Activated T-cell treated with anti-CD3 and anti-CD28 coated beads for 48 hours (primary cell): ENCODE measurements at places on chromosomes 6 and 20.

DNA sequence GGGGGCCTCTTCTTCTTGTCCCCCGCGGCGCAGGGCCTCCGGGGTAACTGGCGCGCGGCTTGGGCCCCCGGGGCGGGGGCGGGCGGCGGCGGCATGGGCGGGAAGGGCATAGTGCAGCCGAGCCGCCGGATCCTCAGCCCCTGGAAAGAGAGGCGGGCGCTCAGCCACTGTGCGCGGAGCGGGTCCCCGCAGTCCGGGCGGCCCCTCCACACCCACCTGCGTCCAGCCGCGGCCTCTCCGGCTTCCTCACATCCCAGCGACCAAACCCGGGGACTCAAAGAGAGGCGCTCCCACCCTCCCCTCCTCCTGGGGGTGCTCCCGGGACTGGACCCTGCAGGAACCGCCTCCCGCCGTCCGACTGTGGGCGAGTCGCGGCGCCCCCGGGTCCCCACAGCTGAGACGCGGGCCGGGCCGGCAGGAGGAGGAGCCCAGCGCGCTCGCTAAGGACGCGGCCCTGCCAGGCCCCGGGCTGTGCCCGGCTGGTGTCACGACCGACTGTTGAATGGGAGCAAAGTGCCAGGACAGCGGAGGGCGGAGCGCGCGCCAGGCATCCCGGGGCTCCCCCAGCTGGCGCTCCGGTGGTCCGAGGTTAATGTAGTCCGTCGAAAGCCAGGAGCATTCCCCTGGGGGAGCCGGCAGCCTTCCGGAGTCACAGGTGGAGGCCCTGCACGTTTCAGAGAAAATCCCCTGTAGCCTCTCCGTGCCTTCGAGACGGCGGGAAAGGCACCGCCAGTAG lies at the start of gene PRR18:
TSS of gene PRR18 (minus strand) at position 360 of the 736 bp plus-strand sequence. CDS start at position 110, 250 bp downstream.
- no peak for DNase-seq

- no peak for DNase-seq
Observed at GRCh38 chr6:122322824-122323223, 76.6 kb upstream of the HSF2 start.

DNA sequence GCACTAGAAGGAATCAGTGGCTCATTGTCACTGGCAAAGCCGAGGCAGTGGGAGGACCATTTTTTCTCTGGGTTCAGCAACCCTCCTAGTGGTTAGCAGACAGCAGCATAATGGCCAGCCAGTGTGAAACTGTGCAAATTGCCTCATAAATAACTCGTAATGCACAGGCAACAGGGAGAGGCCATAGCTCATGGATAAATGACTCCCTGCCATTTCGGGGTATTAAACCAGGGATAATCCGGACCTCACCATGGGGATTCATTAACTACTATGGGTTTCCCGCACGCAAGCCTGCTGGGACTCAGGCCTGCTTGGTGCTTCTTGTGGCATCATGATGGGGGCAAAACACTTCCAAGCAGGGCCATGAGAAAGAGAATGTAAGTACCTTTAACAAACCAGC lies 158.2 kb upstream of the CHD6 start:
- DNase-seq = no peak

GRCh38 chr20:62370115-62370806 lies 3.1 kb upstream of the LAMA5 start:
- DNase-seq = peak; percentile 56

DNA sequence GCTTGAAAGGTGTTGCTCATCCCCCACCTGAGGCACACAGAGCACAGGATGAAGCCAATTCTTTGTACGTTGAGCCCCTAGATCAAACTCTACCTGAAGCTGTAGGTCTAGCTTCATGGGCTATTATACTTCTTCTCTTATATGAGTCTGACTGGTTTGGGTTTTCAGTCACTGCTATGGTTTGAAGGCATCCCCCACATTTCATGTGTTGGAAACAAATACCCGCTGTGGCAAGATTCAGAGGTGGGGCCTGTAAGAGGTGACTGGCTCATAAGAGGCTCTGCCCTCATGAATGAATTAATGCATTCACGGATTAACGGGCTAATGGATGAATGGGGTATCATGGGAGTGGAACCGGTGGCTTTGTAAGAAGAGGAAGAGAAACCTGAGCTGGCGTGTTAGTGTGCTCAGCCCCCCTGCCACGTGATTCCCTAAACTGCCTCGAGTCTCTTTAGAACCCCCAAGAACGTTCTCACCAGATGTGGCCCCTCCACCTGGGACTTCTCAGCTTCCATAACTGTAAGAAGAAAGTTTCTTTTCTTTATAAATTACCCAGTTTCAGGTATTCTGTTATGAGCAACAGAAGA lies 39.2 kb downstream of the PREX1 start:
- DNase-seq = no peak

- DNase-seq = no peak
Observed at GRCh38 chr6:165488624-165489295, 174.3 kb downstream of the PDE10A start.

GRCh38 chr20:8330319-8330784 lies 198.3 kb downstream of the PLCB1 start:
- DNase-seq = no peak

- no peak for DNase-seq
Observed at GRCh38 chr6:42507195-42507594, 55.5 kb upstream of the TRERF1 start.

DNA sequence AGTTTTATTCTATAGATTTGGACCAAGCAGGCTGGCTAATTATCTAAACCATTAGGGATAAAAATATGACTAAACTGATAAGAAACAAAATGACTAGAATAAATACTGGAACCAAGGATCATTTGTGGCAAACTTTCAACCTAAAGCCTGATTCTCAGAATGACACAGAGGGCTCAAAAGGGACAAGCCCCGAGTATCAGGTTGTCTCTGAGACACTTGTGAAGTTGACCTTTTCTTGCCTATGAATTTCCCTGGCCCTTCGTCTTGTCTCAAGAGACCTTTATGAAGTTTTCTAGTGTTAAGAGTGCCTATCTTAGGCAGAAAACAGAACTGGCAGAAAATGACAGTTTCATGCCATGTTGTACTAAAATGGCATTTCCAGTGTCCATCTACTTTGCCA lies 68.3 kb downstream of the IMPG1 start:
- DNase-seq = no peak

DNA sequence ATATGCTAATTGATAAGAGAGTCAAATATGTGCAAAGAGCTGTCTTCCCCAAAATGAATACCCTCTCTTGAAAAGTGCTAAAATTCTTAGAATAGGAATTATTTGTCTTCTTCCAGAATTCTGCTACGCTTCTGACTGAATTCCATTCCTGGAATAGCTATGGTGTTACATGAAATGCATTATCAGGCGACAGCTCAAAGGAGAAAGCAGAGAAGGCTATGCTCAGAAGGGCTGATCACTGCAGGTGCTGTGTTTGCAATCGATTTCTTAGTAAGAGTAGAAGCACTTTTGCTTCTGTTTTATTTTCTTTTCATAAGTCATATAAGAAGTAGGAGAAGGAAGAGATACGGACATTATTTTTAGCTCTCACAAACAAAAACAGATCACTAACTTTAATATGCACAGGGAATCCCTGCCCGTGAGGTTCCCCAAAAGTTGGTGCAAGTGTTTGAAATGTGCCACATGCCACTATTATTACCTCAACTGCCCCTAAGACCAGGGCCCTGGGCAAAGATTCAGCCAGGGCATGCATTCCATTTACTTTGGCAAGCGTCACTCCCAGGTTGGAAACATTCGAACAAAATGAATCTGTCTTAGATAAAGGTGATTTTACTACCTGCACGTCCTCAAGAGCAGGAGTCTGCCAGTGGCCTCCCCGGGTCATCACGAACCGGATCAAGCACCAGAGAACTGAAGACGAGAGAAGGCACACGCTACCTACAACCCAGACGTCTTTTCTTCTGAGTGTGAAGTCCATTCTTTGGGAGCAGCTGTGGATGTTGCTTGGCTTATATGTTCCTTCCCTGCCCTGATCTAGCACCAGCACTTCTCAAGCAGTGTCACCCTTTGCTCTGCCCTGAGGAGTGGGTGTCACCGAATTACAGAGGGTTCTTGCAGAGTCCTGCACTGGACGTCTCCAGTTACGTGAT lies 7.2 kb downstream of the MYLK4 start:
- no peak for DNase-seq

DNA sequence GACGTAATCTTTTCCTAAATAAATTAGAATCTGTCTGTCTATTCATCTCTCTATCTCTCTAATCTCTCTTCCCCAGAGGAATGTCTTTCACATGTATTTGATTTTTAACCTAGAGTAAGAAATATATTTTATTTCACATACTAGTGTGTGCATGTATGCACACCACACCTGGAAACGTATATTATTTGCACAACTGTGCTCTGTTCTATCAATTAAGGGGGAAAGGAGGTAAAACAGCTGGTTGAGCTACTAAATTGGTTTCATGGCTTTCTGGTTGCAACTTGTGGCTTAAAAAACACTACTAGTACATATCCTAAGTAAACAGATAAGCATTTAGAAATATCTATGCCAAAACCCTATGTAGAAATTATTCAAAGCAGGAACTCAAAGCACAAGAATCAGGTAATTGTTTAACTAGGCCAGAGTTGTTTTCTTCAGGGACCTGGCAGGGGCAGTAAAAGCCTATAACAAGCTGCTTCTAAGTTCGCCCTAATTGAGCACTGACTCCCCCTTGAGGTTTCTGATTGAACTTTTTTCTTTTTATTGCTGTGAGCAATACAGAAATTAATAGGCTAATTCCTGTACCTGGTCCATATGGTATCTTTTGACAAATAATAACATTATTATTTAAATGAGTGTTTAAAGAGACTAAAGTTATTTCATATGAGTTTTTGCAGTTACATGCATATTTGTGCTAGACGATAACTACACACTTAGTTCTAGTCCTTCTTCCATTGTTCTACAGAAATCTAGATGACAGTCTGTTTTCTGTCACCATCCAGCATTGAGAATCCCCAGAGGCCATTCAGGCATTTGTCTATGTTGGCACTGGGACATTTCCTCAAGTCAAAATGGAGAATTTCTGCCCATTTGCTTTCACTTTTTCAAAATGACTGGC lies 88.6 kb downstream of the MCHR2 start:
- no peak for DNase-seq

DNA sequence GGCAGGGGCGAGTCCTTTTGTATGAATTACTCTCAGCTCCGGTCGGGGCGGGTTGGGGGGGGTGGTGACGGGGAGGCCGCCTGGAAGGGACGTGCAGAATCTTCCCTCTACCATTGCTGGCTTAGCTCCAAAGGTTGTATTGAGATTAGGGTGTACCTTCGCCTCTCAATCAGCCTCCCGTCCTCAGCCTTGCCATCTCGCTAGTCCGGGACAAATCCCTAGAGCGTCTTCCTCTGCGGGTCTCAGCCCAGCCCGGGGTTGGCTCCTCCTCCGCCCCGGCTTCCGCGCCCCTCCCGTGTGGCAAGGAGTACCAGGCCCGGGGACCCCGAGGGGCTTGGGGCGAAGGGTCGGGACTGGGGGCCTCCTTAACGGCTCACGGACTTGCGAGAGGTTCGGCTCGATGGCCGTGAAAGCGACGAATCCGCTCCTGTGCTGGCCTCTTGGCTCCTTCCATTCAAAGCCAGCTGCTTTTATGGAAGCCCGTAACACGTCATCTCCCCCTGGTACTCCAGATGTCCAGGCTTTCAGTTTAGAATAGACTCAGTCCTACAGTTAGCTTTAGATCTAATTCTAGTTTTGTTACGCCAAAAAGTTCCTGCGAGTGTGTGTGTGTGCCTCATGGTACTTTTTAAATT lies 636 bp upstream of the EEF1A1 start:
- DNase-seq = peak; percentile 73

DNA sequence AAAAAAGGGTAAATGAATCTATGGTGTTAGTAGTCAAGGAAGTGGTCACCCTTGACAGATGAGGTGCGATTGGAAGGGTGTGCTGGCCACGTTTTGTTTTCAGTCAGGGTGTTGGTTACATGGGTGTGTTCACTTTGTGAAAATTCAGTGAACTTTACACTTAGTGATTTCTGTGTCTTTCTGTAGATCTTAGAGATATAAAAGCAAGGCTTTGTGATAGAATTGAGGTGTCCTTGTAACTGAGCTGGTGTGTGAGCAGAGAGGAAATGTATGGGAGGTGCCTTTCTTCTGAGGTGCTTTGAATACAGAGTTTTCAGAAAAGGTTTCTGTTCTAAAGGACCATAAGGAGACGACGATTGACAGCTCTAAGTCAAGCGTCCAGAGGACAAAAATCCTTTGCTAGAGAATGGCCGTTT lies 90.5 kb downstream of the SAMD3 start:
- peak; percentile 39 for DNase-seq

- no peak for DNase-seq
Observed at GRCh38 chr20:32285082-32285620, 7.7 kb downstream of the KIF3B start.

- DNase-seq = no peak
Observed at GRCh38 chr6:118299457-118299856, 248.6 kb upstream of the PLN start.

GRCh38 chr20:23625236-23625964 lies 12.4 kb downstream of the CST3 start:
- DNase-seq = no peak

DNA sequence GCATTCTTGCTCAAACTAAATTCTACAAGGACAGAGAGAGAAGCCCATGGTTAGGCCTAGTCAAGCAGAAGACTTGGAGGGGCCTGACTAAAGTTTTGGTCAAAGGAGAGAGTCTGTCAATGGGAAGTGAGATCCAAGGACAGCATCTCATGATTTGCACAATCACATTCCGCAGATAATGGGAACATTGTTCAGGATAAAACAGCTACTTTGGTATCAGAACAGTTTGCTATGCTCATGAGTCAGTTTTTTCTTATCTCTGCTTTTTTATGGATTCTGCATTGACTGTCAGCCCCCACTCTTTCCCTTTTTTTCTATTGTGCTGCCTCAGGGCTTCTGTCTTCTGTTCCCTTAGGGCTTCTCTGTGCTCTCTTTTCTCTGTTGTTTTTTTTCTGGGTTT lies 28.6 kb downstream of the AKAP7 start:
- DNase-seq = no peak

- no peak for DNase-seq
Observed at GRCh38 chr6:7431674-7432390, 42.2 kb downstream of the RIOK1 start.

DNA sequence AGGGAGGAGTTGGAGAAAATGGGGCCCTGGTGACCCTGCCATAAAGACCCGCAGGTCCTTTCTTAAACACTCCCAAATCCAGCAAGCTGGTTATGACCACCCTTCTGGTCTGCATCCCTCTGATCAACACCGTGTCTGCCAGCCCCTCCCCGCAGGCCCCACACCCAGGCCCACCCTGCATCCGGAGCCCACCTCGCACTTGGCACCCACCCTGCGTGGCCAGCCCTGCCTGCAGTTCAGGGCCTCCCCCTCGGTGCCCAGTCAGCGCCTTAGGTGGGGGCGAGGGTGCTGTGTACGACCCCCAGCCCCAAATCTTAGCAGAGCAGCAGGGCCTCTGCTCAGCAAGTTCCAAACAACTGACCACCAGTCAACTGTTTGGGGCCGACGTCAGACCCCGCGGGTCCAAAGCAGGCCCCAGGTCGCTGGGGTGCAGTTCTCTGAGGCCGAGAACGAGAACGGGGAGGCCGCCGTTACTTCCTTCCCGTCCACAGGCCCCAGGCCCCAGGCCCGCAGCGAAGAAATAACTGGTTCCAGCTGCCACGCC lies 1.2 kb downstream of the ACSS1 start:
- DNase-seq = no peak

- no peak for DNase-seq
Observed at GRCh38 chr6:3844097-3844463, 5.1 kb upstream of the FAM50B start.
